ENCODE measurements at places on chromosomes 3 and 15. TPM values are rescaled to one million over a fixed set of nuclear protein-coding genes. Genes with fewer than 3 reads are reported as not detected.

- no peak for DNase-seq
These were observed 596.3 kb upstream of the ARPP21 start for GRCh38 chr3:35043040-35043439.

The ZNF80 gene
- polyA plus RNA-seq = 0.06 TPM

The ALDH1A2 gene
- polyA plus RNA-seq = 267 TPM

The BNIP2 gene
- 59.3 TPM for polyA plus RNA-seq
